ENCODE measurements at places on chromosomes 16 and 17.

DNA sequence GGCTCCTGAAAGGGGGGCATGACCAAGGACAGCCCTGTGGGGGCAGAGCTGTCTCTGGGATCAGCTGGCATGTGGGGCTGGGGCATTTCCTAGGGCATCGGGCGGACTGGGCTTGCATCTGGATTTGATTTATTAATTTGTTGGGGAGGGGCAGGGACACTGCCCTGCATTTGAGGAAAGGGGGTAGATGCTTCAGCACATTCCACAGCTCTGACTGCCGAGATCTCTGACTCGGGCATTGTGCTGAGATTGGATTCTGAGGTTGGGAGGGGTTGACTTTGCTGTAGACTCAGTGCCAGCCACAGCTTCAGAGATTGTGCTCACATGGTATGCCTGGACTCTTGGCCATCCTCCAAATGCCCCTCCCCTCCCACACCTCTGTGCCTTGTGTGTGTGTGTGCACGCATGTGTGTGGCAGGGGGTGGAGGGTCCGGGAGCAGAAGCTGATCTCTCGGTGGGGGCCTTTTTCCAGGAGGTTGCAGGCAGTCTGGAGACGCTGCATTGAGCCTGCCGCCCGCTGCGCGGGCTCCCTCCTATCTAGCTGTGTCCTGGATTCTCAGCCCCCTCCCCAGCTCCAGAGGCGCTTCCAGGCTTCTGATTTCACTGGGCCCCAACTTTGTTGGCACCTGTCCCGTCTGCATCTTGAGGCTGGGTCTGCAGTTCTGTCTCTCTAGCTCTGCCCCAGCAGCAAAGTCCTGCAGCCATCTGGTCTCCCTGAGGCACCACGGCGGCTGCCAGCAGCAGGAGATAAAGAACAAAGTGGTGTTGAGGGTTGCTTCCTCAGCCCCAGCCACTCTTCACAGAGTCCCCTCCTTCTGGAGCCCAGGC lies 14.9 kb downstream of the IGFBP4 start:
- no peak for DNase-seq

- no peak for DNase-seq
These were observed 439.2 kb upstream of the SOX9 start for GRCh38 chr17:71681427-71682173.

DNA sequence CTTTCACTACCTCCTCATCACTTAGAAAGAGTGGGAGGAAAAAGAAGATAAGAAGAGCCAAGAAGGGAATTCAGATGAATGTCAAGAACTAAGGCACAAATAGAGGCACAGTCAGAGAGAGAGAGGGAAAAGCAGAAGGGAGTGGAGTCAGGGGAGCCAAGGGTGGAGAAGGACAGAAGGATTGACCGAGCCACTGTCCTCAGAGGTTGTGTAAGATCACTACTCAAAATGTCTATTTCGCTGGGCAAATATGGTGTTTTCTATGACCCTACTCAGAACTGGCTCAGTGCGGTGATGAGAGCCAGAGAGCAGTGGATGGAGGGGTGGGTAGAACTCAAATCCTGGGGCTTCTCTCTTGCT lies 139.2 kb upstream of the HS3ST2 start:
- no peak for DNase-seq

- DNase-seq: no peak
These were observed 14.5 kb downstream of the SPIRE2 start for GRCh38 chr16:89842471-89843408.

DNA sequence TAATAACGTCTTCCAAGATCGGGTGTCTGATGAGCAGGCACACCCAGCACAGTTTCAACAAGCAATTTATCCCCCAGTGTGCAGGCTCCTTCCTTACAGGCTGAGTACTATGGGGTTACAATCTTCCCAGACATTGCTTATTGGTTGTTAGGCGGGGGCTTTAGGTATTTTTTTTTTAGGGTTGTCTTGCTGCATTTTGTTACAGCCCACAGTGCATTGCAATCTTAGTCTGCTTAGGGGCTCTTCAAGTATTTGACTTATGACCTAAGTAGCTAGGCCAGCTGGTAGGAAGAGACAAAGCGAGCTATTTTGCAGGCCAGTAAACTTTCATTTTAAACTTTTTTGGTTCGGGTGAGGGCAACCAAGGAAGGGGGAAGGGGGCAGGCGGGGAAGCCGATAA lies 5.8 kb downstream of the PLD6 start:
- DNase-seq: no peak

DNA sequence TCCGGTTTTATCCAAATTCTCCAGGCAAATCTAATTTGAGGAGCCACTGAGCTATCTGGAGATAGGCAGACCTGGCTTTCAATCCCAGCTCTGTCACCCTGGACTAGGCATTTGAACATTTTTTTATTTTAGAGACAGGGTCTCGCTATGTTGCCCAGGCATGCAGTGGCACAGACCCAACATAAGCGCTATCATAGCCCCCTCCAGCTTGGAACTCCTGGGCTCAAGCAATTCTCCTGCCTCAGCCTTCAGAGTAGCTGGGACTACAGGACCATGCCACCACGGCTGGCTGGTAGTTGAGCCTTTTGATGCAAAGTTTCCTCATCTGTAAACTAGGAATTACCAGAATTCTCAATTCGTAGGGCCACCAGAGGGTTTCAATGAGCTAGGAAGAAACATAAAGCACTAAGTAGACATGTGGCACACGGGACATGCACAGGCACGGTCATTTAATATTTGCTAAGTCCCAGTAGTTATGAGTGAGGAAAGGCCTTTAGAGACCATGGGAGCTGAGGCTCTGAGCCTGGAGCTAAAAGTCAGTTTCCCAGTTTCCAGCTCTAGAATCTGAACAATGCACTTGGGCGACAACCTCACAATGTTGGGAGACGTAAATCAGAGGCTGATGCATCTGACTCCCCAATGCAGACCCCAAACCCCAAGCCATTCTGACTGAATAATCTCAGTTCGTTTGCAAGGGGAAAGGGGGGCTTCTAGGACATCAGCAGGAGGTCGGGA lies 1.1 kb downstream of the ELOB start:
- no peak for DNase-seq

DNA sequence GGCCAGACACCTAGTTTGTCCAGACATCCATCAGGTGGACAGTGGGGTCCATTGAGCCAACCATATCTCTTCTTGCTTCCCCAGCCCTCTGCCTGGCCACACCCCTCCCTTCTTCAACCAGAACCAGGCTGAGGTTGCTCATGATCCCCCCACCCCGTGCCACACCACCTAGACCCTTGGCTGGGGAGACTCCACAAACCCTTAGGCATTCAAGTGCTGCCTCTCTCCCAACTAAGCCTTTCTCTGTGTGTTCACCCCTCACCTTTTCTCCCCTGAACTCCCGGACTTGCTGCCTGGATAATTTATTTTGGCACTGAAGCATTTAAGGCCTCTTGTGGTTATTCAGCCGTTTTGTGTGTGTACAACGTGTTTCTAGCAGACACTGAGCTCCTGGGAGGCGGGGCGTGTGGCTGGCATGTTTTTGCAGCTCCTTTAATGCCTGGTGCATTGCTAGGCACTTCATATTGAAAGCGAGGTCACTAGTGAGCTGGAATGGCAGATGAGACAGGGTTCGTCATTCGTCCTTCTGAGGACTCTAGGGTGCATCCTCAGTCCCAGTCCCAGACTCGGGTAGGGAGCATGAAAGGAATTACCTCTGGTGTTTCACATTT lies 28.7 kb downstream of the CACNA1G start:
- no peak for DNase-seq

GRCh38 chr16:10862438-10862837 lies 14.6 kb upstream of the CIITA start:
- DNase-seq: no peak

GRCh38 chr16:46638947-46639925 lies 18.1 kb upstream of the SHCBP1 start:
- DNase-seq: no peak

DNA sequence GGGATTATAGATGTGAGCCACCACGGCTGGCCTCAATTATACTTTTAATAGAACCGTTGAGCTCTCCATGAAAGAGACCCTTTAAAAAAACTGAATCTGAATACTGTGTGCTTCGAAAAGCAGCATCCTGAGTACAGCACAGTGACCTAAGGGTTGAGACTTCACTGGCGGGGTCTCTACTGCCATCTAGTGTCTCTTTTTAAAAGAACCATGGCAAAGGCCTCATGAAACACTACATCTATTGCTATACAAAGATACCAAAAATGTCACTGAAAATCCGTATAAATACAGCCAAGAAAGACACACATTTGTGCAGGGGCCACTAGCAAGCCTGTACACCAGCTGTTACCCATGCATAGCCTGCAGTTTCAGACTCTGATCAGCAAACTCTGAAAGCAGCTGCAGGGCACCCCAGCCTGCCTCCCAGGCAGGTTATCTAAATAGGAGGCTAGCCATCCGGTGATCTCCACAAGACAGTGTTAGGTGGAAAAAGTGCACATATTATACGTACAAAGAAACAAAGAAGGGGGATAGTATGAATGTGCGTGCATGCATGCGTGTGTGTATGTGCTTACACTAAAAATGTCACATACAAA lies 35.3 kb downstream of the NPLOC4 start:
- no peak for DNase-seq

DNA sequence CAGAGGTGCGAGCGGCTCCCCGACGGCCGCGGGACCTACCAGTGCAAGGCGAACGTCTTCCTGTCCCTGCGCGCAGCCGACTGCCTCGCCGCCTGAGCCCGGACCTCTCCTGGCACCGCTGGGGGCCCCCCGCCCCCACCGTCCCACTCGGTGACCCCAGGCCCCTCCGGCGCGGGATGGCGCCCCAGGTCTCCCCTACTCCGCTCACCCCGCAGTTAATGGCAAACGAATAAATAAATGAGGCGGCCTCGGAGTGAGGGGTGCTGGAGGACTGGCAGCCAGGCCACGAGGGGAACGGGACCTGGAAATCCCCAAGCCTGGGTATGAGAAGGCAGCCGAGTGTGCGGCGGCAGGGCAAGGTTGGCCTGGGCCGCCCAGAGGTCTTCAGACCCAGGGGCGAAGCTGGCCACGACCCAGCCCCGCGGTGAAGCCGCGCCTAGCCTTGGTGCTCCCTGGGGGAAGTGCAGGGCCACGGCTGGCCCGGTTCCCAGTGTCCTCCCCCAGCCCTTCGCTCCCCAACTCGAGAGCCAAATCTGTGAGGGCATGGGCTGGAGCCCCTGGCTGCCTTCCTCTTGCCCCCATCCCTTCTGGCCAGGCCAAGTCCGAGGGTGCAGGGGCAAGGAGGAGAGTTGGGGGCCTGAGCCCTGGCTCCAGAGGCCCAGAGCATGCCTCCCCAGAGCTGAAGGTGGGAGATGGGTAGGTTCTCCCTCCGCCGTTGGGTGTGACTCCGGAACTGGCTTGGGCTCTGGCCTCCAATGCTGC lies 796 bp downstream of the NPB start:
- DNase-seq: no peak

DNA sequence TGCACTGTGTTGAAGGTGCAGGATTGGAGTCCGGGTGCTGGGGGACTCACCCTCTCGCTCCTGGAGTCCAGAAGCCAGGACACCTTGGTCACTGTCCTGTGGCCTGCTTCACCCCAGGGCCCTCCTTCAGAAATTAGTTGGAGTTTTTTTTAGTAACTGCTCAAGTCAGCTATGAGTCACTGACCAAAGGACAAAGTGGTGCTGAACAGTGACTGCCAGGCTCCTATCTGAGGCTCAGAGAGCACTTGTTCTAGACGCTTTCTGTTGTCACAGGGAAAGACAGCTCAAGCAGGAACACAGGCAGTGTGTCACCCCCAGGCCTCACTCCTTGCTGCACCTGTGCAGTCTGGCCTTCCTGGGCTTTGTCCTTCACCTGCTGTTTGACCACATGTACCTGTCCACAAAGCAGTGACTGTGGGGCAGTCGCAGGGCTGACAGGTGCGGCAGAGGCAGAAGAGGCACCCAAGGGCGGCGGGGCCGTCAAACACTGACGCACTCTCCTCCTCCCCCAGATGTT lies 4.1 kb upstream of the FAAP100 start:
- no peak for DNase-seq

- DNase-seq: no peak
These were observed 439.0 kb downstream of the UTP18 start for GRCh38 chr17:51699303-51699702.

- DNase-seq: no peak
These were observed 243.9 kb downstream of the CDH8 start for GRCh38 chr16:61792194-61792909.

DNA sequence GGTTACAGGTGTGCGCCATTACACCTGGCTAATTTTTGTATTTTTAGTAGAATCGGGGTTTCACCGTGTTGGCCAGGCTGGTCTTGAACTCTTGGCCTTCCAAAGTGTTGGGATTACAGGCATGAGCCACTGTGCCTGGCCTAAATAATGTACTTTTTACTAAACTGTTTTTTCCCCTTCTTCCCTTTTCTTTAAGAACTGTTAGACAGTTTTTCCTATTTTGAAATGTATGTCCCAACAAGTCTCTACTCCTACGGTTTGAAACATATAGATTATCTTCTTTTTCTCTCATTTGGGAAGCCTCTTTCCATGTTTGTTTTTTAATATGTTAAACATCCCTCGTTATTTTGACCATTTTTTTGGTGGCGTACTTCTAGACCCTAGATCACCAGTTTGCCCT lies 9.6 kb downstream of the UTP18 start:
- DNase-seq: no peak

DNA sequence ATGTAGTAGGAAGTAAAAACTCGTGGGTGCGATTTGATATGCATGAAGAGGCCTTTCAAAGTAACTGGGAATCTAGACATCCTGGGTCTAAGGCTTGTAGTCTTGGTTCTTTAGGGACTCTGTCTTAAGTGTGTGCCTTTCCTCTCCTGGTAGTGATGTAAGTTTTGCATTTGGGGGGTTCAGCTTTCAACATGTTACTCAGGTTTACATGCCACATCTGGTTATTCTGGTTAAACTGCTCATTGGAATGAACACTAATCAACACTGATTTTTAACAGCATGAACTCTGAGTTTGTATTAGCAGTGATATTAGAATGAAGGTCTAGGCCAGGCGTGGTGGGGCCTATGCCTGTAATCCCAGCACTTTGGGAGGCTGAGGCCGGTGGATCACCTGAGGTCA lies 15.1 kb downstream of the PGS1 start:
- DNase-seq: no peak

- DNase-seq: no peak
These were observed 17.0 kb downstream of the RPTOR start for GRCh38 chr17:80561541-80562114.

- DNase-seq: no peak
These were observed 9.0 kb downstream of the SRRM2 start for GRCh38 chr16:2761472-2761871.

DNA sequence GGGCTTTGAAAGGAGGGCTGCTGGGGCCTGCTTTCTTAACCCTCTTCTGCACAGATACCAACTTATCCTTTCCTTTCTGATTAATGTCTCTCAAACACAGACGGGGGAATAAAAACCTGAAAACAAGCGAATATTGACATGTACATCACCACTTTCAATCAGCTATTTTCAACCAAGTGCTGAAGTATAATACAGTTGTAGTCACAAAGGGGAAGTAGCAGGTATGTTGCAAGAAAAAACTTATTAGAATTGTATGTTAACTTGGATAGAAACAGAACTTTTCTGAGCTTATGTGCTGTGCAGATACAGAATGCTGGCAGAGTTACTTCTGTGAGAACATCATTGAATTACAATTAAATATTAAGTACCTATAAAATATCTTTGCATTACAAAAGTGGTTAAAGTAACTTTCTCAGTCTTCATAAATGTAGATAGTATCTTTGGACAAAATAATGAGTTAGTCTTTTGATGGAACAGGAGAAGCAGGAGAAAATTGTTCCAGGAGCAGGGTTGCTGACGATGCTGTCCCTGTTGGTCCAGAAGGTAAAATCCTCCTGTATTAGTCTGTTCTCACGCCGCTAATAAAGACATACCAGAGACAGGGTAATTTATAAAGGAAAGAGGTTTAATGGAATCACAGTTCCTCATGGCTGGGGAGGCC lies 59.5 kb downstream of the RPTOR start:
- DNase-seq: no peak

GRCh38 chr16:88649924-88650748 lies 717 bp downstream of the CYBA start:
- DNase-seq: no peak
